Esophagus muscularis mucosa (tissue), 4 donors: ENCODE measurements at places on chromosomes 6 and 20.

GRCh38 chr20:37584238-37584807 lies 56.6 kb upstream of the BLCAP start:
- DNase-seq: no peak

GRCh38 chr20:40930561-40930960 lies 98.1 kb upstream of the TOP1 start:
- no peak for DNase-seq

GRCh38 chr6:75755704-75756103 lies 6.7 kb downstream of the MYO6 start:
- DNase-seq: no peak

DNA sequence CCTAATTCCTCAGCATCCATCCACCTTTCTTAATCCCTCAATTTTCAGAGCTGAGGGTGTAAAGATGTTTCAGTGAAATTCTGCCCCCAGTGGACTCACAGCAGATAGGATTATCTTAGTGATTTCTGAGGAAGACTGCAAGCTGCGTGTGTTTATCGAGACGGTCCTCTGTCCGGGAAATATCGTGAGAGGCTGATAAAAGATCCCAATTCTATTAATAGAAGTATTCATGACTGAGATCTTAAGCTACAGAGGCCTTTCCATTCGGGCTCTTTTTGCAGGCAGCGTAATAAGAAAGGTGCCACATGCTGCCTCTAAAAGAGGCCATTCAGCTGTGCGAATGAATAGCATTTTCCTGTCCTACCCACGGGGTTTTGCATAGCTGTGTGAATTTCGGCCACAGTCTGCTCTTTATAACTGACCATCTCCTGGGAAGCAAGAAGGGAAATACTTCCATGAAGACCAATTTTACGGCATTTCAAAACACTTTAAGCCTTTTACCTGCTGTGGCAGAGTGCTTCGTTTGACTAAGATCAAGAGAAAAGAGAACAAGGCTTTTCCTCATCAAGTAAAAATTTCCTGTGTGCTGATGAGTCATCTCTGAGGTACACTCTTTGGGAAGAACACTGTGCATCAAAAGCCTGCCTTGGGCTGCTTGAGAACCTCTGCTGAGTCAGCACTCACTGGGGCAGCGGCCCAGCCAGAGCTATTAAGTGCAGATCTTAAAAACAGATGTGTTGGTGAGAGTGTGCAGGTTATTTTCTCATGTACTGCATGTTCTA lies 208.8 kb downstream of the ARHGAP18 start:
- no peak for DNase-seq

DNA sequence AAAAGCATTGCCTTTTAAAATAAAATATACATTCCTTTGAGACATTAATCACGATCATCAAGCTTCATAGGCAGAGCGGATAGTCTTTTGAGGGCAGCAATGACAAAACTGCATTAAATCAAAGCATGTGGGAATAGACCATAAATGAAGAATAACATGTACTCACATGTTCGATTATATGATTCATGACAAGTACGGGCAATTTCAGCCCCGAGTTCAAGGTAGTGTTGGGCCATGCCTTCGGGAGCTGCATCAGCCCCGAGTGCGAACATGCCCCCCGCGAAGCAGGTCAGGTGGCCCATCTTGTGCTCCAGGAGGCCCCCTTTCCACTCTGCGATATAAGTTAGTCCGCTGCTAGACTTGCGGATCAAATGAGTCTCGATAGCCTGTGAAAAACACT lies 111.0 kb upstream of the FAM184A start:
- DNase-seq: no peak

DNA sequence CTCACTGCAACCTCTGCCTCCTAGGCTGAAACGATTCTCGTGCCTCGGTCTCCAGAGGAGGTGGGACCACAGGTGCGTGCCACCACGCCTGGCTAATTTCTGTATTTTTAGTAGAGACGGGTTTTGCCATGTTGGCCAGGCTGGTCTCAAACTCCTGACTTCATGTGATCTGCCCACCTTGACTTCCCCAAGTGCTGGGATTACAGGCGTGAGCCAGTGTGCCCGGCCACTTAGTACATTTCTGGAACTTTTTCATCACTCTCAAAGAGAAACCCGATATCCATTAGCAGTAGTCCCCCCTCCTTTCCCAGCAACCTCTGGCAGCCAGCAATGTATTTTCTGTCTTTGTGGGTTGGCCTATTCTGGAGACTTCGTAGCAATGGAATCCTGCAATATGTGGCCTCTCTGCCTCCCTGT lies 109.8 kb downstream of the JARID2 start:
- no peak for DNase-seq

- DNase-seq: no peak
Observed at GRCh38 chr6:91483415-91484105, 896.7 kb upstream of the MAP3K7 start.
